Melanocyte of skin (primary cell): ENCODE measurements at places on chromosomes 12 and 14. TPM values are rescaled to one million over a fixed set of nuclear protein-coding genes. Genes with fewer than 3 reads are reported as not detected.

Gene FGFR1OP2
- 43.0 and 65.4 TPM in 2 replicates for total RNA-seq

Gene RPGRIP1
- total RNA-seq: 0.34 TPM in 1 of 2 replicates, not detected in the other

Gene TCL1B
- not detected in 2 replicates for total RNA-seq

Gene PRH2
- not detected in 2 replicates for total RNA-seq

Gene RNASE7
- total RNA-seq: not detected in 2 replicates

Gene CCDC60
- not detected in 2 replicates for total RNA-seq

Gene OR6C6
- not detected in 2 replicates for total RNA-seq

Gene SYT10
- total RNA-seq: not detected in 2 replicates

Gene KSR2
- total RNA-seq: not detected in 2 replicates

Gene RND1
- under 0.01 TPM in 1 of 2 replicates, not detected in the other for total RNA-seq
